ENCODE measurements at places on chromosomes 5 and 9.

GRCh38 chr5:13814301-13814700 is 130.2 kb downstream of the DNAH5 start:
- no peak for DNase-seq

DNA sequence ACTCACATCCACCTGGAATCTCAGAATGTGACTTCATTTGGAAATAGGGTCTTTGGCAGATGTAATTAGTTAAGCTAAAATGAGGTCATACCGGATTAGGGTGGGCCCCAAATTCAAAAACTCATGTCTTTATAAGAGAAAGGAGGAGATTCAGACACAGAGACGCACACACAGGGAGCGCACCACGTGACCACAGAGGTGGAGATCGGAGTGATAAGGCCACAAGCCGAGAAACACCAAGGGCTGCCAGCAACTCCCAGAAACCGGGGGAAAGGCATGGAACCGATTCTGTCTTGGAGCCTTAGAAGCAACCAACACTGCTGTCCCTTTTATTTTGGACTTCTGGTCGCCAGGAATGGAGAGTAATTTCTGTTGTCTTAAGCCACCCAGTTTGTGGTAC is 31.8 kb upstream of the LMX1B start:
- DNase-seq = no peak

- DNase-seq = no peak
Measured at GRCh38 chr9:4837261-4838188, 44.8 kb downstream of the RCL1 start.

DNA sequence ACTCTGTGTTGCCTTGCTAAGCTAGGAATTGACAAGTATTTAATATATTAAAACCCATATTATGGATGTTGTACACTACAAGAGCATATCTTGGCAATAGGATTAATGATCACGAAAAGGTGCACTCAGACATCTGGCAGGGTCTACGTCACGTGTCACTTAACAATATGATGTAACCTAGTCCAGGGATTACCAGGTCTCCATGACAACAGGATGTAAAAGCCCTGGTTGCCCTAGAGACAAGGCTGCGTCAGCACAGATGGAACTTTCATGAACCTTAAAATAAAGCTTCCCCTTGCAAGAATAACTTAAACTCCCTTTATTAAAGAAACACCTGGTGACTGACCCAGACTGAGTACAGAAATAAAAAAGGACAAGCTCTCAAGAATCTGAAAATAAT is 717.8 kb downstream of the CDH18 start:
- no peak for DNase-seq

GRCh38 chr9:129720865-129721545 is 31.8 kb downstream of the PTGES start:
- no peak for DNase-seq

DNA sequence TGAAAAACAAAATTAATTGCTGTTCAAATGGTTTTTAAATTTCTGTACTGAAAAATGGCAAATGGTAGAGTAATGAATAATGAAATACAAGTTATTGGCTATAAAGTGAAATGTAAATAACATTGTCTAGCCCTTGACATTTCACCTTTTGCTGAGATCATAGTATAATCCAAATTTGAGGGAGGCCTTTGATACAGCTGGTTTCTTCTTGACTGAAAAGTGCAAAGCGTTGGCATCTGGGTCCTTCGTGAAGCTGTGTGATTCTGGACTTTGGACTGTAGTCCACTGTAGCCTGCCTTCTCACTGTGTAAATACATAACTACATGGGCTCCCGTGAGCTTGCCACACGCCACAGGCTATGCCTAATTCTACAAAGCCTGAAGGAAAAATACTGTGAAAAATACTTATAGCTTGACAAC is 52.3 kb downstream of the ARHGEF28 start:
- DNase-seq = no peak

GRCh38 chr9:111663301-111663823 is 2.0 kb downstream of the GNG10 start:
- no peak for DNase-seq

DNA sequence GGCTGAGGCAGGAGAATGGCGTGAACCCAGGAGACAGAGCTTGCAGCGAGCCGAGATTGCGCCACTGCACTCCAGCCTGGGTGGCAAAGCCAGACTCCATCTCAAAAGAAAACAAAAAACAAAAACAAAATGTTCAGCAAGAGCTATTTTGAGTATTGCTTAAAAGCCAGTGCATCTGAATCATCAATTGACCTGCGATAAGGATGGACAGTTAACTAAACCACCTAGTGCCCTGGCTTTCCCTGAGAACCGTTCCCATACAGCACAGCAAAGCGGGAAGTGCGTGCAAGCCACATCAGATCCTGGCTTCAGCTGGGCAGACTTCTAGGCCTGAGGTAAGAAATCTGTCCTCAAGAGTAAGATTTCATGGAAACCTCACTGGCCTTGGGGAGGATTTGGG is 2.7 kb downstream of the DYNC2I2 start:
- no peak for DNase-seq

- DNase-seq = no peak
Measured at GRCh38 chr5:75450069-75450468, 61.4 kb downstream of the CERT1 start.

- no peak for DNase-seq
Measured at GRCh38 chr5:173229966-173230689, 4.9 kb downstream of the NKX2-5 start.

DNA sequence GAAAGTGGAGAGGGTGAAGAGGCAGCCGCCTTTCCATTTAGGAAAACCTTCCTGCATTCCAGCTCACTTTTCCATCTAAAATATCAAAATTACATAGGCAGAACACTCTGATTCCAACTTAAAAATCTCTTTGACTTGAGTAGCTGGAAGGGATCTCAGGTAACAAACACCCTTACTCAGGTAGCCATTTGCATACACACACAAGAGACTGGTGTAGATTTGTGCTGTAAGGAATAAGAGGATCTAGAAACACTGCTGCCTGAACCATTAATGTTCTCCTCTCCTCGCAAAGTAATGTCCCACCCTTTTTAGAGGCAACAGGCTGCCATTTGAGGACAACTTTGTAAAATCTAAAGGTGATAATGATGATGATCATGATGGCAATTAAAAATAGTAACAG is 53.5 kb downstream of the BNC2 start:
- DNase-seq = no peak

DNA sequence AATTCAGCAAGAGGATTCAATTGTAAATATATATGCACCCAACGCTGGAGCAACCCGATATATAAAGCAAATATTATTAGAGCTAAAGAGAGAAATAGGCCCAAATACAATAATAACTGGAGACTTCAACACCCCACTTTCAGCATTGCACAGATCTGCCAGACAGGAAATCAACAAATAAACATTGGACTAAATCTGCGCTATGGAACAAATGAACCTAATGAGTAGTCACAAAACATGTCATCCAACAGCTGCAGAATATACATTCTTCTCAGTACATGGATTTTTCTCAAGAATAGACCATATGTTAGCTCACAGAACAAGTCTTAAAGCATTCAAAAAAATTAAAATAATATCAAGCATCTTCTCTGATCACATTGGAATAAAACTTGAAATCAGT is 86.1 kb upstream of the SLC1A1 start:
- no peak for DNase-seq

GRCh38 chr9:115520646-115521045 is 402.7 kb upstream of the TNC start:
- no peak for DNase-seq

DNA sequence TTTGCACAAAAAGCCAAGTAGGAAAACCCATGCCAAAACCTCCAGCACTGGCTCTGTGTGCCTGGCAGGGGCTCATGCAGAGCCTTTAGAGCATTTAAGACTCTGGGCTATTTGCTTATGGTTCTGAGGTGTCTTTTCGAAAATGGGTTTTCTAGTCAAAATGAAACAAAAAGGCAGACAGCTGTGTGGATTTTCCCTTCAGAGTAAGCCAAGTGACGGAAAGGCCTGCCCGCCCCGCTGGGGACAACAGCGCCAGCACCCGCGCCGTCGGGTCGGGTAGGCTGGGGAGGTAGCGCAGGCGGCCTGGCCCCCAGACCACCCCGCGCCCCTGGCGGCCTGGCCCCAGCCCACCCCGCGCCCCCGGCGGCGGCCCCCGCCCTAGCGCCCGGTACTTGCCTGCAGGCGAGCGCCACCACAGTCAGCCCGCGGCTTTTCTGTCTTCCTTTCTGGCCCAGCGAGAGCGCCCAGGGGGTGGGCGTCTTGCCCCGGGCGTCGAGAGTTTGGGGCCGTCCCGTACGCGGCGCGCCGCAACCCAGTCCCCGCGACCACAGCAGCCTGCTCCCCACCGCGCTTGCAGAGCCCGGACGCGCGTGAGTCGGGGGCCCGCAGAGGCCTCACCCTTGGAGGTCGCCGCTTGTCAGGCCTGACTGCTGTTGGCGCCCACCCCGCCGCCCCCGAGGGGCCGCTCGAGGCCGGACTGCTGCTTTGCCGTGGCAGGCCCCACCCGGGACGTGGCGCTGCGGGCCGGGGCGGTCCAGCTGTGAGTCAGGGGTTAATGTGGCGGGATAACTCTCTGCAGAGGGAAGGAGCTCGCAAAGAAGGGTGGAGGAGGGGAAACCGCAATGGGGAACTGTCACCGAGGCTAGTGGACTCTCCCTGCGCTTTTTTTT is at the start of gene TICAM2:
TICAM2 (minus strand) TSS at position 779 of the 890 bp plus-strand sequence. CDS start 21,223 bp downstream, outside the sequence.
- DNase-seq = peak; percentile 79

- no peak for DNase-seq
Measured at GRCh38 chr9:70257502-70257901, 1.3 kb upstream of the SMC5 start.

DNA sequence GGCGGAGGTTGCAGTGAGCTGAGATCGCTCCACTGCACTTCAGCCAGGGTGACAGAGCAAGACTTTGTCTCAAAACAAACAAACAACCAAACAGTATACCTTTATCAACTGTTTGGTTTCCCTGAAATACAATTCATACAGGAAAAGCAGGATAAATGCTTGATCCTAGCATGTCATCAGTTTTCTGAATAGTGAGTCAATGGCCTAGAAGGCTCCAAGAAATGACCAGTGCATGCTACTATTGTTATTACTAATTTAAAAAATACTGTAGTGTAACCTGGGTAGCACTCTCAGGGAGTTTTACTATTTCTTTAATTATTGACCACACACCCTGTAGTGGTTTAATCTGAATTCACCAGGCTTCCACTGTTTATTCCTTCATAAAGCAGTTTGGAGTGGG is 101.0 kb upstream of the PTPN3 start:
- DNase-seq = no peak

- no peak for DNase-seq
Measured at GRCh38 chr9:113649054-113649453, 185.5 kb downstream of the RGS3 start.

DNA sequence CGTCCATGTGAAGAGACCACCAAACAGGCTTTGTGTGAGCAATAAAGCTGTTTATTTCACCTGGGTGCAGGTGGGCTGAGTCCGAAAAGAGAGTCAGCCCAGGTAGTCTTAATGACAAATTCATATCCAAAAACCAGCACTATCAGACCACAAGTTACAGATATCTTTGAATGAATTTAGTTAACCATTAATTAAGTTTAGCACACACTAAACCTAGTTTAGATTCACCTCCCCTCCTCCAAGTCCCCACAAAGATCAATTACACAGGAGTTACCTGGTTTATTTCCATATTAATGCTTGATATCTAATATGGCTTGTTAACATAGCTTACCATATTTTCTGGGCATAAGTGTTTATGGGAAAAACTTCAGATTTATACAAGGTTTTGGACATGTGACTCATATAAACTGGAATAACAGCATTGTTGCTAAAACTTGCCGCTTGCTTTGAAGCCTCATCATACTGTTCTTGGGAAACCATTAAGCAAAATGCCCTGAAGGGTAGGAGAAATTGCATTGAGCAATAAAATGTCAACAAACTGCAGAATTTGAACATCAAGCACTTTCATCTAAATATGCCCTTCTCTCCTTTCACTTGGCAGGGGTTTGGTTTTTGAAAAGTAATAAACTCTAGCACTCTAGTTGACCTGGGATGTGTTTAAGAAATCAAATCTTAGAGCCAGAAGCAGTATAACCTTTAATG is 166.9 kb downstream of the SNCAIP start:
- no peak for DNase-seq

DNA sequence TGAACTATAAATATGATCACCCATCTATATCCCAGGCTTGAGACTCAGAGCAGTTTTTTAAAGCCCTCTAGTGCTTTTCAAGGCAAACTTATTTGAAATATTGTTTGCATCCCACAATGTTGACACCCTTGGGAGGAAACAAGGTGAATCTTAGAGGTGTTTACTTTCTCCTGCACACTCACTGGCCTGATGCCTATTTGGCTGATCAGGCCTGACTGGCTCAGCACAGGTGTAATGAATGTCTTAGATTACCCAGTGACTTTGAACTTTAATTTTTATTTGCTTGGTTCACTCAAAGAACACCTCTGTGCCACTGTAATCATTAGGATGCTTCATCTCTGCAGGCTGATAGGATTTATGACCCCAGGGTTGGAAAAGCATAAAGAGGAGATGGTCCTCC is 158.3 kb downstream of the KCTD16 start:
- DNase-seq = no peak

DNA sequence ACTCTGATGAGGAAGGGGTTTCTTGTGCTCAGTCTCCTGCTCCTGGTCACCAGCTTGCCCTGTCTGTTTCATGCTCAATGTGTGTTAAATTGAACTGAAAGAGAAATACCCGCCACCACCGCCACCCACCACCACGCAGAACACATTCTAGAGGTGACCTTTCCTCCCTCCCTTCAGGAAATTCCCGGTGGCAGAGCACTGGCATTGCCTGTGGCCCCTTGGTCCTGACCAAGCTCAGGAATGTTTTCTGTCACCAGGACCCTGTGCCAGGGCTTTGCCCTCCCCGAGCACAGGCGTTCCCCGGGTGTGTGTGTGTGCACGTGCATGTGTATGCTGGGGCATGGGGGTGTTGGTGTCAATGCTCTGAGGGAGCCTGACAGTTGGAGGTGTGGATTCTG is 10.2 kb upstream of the SLC25A51 start:
- DNase-seq = no peak

- DNase-seq = no peak
Measured at GRCh38 chr5:131194725-131195124, 24.0 kb downstream of the LYRM7 start.
